CD4-positive, alpha-beta T cell treated with Interleukin-15 for 4 hours (primary cell): ENCODE measurements at places on chromosomes 12 and 14.

- no peak for DNase-seq
These were observed 124.6 kb upstream of the ATF7IP start for GRCh38 chr12:14240873-14241220.

DNA sequence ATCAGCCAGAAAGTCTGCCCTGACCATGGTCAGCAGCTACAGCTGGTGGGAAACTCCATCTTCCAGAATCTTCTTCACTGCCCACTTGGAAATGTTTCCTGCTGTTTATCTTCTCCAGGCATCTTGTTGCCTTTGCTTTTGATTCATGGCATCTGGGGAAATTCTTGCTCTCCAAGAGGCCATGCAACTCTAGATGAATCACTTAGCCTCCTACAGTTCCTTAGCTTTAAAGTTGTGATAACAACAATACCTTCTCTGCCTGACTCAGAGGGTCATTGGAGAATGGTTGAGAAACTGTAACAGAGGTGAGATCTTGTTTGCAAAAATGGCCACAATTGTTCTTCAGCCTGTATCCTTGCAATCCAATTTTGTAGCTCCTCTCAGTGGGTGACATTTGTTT, 121.0 kb upstream of the VRK1 start:
- DNase-seq = no peak

- DNase-seq = no peak
These were observed 24.9 kb upstream of the FZD10 start for GRCh38 chr12:130137040-130138018.

DNA sequence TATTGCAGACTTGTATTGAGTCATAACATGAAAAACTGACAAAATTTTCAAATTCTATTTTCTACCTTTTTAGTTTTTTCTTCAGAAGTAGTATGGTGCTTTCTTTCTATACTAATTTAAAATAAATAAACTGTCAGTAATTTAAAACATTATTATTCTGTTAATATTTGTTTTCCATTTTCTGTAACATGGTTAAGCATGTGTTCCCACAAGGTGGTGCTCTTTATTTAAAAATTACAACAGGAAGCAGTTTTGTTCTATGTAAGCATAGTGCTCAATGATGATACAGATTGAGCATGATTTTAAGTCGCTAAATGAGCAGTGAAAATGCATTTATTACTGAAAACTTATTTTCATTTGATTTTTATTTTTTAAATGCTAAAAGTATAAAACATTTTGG, 114.6 kb downstream of the PPFIA2 start:
- DNase-seq = peak; percentile 21

- peak; percentile 14 for DNase-seq
These were observed 2.0 kb upstream of the PELI2 start for GRCh38 chr14:56115976-56116893.

GRCh38 chr12:12774791-12775190, 10.7 kb upstream of the APOLD1 start:
- DNase-seq = no peak

- peak; percentile 10 for DNase-seq
These were observed 19.3 kb upstream of the SERPINA6 start for GRCh38 chr14:94342334-94342934.

GRCh38 chr14:68687746-68688145, 105.1 kb downstream of the ZFP36L1 start:
- DNase-seq = no peak
